ENCODE measurements at places on chromosomes 12 and 14.

GRCh38 chr14:91372671-91373495, 44.7 kb downstream of the CCDC88C start:
- DNase-seq, result peak; percentile 84

DNA sequence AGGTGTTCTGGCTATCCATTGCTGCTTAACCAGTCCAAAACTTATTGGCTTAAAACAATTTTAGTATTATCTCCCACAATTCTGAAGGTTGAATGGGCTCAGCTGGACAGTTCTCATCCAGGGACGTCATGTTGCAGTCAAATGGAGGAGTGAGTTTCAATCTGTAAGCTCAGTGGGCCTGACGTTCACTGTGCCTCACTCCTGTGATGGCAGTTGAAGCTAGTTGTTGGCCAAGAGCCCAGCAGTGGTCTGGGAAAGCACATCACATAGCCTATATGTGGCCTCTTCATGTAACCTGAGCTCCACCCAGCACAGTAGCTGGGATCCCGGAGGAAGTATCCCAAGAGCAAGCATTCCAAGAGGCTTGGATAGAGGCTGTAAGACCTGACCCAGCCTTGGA, 40.6 kb upstream of the CDKN3 start:
- DNase-seq, result no peak

DNA sequence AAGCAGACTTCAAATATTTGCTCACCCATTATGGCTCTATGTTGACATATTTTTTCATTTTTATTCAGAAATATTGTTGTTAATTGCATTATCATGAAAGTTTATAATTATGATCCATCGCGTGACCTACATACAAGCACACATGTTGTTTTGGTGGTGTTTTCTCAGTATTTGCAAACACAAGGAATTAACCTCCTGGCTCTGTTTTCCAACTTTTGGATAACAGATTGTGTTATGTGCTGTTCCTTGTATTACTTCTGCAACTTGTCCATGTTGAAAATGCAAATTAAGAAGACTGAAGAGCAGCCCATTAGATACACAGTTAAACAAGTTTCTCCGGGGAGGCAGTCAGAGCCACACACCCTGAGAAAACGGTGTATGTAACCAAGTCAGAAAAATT, 201.2 kb downstream of the SEC23A start:
- DNase-seq, result no peak

- DNase-seq, result no peak
These were observed 64.7 kb downstream of the WASHC3 start for GRCh38 chr12:101997102-101997501.

DNA sequence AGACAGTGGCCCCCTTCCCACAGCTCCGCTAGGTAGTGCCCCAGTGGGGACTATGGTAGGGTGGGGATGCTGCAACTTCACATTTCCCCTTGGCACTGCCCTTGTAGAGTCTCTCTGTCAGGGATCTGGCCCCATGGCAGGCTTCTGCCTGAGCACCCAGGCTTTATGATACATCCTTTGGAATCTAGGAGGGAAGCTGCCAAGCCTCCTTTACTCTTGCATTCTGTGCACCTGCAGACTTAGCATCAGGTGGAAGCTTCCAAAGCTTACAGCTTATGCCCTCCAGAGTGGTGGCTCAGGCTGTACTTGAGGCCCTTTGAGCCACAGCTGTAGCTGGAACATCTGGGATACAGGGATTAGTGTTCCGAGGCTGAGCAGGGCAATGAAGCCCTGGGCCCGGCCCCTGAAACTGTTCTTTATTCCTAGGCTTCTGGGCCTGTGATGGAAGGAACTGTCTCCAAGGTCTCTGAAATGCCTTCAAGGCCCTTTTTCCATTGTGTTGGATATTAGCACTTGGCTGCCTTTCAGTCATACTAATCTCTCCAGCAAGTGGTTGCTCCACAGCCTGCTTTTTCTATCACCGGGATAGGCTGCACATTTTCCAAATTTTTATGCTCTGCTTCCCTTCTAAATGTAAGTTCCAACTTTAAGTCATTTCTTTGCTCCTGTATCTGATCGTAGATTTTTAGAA, 22.2 kb upstream of the OR6J1 start:
- no peak for DNase-seq

- no peak for DNase-seq
These were observed 124.6 kb downstream of the RFLNA start for GRCh38 chr12:124419292-124420040.

GRCh38 chr14:83172363-83172762, 1638.7 kb upstream of the SEL1L start:
- DNase-seq, result no peak

DNA sequence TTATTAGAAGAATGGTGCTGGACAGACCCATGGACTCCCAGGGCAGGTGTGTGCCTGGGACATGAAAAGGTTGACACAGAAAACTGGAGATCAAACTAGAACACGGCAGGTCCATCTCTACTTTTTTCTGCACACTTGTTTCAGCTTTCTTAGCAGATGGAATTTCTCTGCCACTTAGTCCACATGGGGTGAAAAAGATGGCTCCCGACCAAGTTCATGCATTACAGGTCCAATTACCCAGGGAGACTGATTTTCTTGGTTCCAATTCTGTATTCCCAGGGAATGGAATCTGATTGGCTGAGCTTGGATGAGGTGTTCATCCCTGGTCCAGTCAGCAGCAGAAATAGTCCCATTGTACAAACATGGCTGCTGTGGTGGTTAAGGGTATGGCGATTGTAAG, 238.9 kb upstream of the SRRM4 start:
- no peak for DNase-seq

DNA sequence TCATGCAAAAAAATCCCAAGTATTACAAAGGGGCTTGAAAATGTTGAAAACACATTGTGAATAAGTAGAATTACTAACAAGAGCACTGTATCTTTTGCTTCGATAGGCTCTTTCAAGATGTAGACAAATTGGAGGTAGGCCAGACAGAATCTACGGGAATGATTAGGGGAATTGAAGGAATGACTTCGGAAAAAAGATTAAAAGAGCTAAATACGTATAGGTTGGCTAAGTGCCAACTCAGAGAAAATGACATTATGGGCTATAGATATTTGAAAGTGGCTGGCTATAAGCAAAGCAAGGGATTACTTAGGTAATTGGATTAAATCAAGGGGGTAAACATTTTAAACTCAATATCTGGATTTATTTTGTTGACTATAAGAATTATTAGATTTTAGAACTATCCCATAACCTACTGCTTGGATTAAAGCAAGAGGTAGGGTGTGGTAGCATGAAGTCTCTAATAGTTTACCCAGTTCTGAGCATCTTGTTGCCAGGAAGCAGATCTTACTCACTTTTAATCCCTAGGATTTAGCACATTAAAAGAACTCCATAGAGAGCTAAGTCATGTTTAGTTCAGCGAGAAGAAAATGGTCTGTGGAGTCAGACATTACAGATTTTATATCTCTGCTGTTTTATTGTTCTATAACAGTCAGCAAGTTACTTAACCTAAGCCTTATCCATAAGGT, 489.8 kb downstream of the DIO2 start:
- DNase-seq, result no peak

DNA sequence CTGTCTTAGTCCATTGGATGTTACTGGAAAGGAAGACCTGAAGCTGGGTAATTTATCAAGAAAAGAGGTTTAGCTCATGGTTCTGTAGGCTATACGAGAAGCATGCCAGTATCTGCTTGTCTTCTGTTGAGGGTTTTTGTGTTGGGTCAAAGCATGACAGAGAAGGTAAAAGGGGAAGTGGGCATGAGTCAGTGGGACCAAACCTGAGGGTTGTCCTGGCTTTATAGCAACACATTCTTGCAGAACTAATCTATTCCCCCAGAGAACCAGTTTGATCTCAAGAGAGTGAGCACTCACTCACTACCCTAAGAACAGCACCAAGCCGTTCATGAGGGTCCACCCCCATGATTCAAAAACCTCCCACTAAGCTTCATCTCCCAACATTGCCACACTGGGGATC, 19.0 kb upstream of the KRAS start:
- DNase-seq, result no peak

GRCh38 chr12:90262251-90262650, 553.6 kb upstream of the ATP2B1 start:
- DNase-seq, result no peak

DNA sequence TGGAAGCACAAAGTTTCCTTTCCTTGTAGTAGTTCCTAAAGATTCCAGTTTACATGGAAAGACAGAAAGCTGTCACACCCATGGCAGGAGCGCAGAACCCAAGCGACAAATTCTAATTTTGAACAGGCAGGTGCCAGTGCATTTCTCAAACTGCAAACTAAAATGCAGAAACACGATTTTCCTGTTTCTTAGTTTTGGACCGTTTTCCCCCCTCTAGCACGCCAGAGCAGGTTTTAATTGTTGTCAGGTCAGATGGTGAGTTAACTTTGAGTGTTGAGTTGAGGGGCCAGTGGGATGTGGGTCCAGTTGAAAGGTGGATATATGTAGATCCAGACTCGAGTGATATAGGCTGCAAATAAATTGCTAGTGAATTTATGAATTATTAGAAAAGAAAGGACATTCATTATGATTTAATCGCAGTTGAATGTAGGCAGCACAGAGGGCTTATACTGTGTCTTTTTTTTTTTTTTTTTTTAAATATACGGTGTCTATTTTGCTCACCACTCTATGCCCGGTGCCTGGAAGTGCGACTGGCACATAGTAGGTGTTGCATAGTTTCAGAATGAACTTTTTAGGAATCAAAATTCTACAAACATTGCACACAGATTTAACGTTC, 909 bp upstream of the ETFBKMT start:
- no peak for DNase-seq

DNA sequence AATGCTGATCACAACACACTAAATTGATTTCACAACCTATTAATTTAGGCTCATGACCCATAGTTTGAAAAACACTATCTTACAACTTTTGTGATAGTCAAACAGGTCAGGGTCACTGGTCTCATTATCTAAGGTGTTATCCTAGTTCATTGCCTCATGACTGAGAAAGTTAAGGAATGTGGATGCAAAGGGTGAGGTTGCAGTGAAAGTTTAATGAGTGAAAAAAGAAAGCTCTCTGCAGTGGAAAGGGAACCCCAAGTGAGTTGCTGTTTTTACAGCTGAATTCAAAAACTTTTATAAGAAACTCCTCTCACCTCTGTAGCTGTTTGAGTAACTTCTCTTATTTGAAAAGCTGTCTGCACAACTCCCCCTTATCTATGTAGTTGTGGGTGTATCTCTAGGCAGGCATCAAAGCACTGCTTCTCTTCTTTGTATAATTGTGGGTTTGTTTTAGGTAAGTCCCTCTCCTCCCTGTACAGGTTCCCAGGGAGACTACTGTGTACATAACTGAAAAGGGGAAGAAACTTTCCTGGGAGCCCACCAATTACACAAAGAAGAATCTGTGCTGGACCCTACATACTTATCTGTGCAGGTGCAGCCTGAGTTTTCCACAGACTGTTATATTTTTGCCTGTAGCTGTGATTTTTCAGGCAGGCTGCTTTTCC, 18.9 kb downstream of the DNAL1 start:
- no peak for DNase-seq

DNA sequence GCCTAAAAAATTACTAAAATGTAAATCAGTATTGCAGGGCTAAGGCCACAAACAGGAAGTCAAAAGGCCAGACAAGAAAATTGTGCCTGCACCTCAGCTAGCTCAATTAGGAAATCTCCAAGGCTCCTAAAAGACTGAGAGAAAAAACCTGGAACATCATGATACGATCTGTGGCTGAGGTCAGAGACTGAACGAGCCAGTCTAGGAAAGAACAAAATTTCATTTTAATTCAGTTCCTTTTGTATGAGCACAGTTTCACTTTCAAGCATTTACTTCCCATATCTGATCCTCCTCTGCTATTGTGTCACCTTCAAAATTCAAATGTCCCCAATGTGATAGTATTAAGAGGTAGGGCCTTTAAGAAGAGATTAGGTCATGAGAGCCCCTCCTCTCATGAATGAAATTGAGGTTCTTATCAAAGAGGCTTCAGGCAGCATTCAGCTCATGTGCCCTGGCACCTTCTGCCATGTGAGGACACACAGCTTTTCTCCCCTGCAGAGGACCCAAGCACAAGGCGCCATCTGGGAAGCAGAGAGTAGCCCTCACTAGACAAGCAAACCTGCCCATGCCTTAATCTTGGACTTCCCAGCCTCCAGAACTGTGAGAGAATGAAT, 14.8 kb downstream of the PRKAB1 start:
- no peak for DNase-seq

DNA sequence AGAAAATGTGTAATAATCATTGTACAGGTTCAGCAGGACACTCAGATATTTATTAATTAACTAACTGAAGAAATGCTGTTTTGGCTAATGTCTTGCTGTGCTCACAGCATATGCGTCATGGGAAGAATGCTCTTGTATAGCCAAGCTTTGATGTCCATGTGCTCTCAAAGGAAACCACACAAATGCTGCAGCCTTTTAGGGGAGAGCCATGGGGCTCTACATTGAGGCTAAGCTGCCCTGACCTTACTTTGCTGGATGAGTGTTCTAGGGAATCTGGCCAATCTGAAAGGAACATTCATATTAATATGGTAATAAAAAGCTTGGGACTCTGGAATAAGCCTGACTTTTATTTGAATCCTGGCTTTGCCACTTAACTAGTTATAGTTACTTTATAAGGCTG, 9.5 kb upstream of the CRADD start:
- no peak for DNase-seq

DNA sequence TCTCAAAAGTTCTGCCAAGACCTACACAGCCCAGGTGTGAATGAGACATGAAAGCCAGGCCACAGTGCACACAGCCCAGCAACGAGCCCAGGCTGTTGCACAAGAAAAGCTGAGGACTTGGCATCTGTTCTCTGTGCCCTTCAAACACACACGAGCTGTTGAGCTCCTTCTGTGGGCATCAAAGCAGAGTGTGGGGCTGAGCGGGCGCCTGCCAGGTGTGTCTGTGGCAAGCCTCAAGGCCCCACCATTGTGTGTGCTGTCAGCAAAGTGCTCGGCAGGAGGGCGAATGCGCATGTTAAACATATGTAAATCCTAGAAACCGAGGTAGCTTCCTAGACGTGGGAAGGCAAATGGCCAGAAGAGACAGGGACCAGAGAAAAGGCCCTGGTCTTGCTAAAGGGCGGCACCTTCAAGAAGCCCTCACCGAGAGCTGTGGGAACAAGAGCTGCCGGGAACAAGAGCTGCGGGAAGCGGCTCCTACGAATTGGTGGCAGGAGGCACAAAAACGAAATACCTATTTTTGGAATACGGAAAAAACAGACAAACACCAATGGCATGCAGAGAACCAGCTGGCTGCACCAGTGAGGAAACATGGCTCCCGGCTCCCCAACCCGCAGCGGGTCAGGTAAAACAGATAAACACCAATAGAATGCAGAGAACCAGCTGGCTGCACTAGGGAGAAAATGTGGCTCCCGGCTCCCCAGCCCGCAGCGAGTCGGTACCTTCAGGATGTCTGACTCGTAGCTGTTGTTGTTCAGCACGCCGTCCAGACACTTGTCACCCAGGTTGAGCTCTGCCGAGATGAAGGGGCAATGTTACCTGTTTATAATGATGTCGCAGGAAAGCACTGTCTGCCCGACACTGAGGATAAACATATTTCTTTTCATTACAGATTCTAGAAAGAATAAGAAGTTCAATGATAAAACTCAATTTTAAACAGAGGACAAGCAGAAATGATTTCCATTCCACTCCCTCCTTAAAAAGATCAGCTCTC, 19.0 kb upstream of the GOLGA3 start:
- DNase-seq, result no peak

DNA sequence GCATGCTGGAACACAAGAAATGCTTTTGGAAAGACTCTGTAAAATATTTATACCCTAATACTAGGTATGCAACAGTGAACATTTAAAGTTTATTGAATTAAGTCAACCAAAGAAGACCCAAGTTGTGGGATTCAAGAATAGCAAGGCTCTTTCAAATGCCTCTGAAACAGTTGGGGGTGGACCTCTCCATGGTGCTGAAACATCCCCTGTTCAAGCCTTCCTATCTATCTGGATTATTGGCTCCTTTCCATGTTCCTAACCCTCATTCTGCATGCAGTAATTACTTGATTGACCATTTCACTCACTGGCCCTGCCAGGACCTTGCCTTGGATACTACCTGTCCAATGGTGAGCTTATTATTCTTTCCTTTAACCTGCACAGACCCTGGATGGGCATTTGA, 349.7 kb downstream of the NRXN3 start:
- no peak for DNase-seq

Data from spleen (tissue), 13 donors.